Stimulated activated CD4-positive, alpha-beta T cell treated with anti-CD3 and anti-CD28 coated beads, Interleukin-1b, Interleukin-23, amount 100 ng/mL, for 1 hour (primary cell): ENCODE measurements at places on chromosomes 3 and 15.

DNA sequence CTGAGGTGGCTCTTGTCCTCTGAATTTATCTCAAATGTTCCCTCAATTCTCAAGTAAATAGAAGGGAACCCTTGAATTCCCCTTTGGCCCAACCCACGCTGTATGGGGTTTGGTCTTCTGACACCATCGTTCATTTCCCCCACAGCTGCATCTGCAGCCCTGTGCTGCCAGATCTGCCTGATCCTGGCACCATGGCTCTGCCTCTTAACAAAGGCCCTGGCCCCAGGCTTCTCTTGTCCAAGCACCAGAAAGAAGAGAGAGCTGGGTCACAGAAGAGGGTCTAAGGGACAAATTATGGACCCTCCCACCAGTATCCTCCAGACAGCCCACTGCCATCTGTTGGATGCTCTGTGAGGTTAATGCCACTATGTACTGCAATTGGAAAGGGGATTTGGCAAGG lies 1.8 kb downstream of the MAP1A start:
- no peak for DNase-seq

- no peak for DNase-seq
Observed at GRCh38 chr3:52084954-52085680, 28.7 kb upstream of the DUSP7 start.

GRCh38 chr3:188978421-188979171 lies 193.2 kb upstream of the TPRG1 start:
- DNase-seq: no peak

DNA sequence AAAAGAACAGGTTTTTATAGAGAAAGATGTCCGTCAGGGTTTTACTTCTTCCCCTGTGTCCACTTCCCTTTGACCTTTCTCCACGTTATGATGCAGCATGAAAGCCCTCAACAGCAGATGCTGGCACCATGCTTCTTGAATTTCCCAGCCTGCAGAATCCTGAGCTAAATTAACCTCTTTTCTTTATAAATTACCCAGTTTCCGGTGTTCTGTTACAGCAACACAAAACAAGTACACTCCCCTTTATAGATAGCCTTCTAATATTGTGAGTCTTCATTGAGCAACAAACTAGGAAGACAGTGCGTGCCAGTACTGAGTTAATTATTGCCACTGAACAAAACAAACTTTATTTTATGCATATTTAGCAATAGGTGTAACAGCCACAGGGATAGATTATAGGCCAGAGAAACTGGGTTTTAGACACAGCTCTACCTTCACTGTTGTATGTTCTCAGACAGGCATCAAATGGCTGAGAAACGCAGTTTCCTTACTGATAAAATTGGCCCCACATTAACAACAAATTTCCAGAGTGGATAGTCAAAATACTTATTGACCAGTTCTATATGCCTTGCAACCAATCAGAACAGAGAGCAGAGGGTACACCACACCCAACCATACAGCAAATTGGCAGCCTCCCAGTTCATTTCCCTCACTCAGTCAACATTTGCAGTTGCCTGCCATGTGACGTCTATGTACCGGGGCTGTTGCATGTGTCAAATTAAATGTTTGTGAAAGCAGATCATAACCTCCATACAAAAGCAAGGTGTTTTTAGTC lies 14.4 kb upstream of the TBL1XR1 start:
- DNase-seq: no peak

DNA sequence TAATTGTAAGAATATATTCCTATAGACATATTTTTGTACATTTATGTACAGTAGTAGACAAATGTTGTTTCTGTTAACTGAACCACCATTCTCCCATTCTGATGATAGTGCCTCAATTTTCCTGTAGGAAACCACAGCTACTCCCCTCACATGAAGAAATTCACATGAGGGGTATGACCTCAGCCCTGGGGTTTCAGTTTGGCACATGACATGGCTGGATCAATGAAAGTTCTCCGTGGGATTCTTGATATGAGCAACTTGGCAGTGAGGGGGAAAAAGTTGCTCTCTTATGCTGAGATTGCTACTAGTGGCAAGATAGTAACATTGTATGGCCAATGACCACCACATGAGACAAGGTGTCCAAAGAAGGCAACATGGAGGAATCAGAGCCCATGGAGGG lies 1090.3 kb upstream of the CFAP20DC start:
- no peak for DNase-seq

- no peak for DNase-seq
Observed at GRCh38 chr15:33182278-33182905, 12.1 kb downstream of the FMN1 start.

DNA sequence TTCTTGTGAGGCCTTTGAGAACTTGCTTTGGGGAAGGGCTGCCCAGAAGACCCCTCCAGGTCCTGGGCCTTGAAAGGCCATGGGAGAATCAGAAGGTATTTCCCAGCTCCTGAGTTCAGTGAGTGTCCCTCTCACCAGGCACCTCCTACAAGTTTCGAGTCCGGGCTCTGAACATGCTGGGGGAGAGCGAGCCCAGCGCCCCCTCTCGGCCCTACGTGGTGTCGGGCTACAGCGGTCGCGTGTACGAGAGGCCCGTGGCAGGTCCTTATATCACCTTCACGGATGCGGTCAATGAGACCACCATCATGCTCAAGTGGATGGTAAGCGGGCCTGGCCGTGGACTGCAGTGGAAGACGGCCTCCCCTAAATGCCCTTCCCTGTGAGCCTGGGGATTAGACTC lies 68.3 kb downstream of the BOC start:
- no peak for DNase-seq

DNA sequence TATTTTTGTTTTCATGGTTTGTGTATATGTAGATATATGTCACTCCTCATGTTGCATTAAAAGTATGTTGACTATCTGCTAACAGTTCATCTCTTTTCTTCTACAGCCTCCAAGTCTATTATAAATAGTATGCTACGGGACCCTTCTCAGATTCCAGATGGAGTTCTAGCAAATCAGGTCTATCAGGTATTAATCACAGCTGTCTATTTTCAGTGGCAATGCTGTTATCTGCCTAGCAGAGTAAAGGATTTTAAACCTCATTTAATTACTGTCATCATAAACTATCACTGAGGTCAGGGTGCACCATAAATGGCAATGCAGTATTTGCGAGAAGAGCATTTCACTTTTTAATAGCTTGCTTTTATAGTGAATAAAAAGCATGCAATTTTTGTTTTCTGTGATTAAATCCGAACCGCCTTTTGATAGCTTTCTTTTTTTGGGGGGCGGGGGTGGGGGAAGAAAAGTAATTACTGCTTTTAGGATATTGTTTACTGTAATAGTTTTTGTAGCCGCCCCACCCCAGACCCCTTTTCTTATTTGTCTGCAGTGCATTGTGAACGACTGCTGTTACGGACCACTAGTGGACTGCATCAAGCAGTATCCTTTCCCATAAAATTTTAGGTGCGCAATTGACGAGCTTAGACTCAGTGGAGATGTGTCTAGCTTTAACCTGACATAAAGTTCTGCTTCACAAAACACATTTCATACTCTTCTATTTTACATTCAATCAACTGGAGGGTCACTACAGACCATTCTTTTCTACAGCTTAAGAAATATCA lies 112.3 kb downstream of the CDIN1 start:
- no peak for DNase-seq

DNA sequence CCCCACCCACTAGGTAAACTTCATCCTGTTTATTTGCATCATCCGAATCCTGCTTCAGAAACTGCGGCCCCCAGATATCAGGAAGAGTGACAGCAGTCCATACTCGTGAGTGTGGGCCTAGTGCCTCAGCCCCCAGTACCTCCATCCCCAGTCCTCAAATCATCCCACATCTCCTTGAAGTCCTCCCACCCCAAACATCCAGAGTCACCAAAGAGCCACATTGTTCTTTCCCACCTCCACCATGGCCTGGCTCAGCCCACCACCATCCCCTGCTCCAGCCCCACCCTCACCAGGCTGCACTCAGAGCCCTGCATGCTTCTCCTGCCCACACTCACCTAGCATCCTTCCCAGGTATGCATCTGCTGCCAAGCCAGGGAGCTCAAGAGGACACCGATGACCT lies 29.8 kb downstream of the VIPR1 start:
- DNase-seq: no peak

GRCh38 chr3:33858131-33858530 lies 59.7 kb downstream of the PDCD6IP start:
- no peak for DNase-seq

GRCh38 chr3:177061369-177061768 lies 135.9 kb downstream of the TBL1XR1 start:
- DNase-seq: no peak

DNA sequence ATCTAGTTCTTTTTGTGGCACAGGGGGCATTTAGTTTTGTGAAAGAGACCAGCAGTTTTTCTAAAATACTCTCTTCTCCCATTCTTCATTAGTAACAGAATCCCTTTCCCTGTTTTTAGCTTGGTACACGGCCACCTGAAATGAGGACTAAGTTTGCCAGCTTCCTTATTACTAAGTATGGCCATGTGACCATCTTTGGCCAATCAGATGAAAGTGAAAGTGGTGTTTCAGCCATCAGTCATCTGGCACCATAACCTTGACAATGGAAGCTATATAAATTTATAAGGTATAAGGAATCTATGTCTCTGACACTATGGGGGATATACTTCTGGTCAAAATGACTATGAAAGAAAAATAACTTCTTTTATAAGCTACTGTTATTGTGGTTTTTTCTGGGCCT lies 570.4 kb downstream of the AGBL1 start:
- DNase-seq: no peak

DNA sequence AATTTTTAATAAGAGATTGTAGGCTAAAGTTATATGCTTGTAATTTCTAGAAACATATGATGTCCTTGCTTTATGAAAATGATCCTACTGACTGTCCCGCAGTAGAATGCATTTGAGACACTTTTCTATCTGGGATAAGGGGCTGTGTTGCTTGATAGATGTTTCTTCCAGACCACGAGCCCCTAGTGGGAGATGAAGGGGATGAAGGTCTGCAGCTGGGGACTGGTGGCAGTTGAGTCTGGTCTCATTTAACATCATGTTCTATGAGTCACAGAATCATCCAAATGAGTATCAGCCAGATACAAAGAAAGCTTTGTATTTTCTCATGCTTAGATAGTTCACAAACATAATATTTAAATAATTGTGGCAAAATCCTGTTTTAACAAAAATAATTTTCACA lies 84.3 kb upstream of the PRTG start:
- no peak for DNase-seq

DNA sequence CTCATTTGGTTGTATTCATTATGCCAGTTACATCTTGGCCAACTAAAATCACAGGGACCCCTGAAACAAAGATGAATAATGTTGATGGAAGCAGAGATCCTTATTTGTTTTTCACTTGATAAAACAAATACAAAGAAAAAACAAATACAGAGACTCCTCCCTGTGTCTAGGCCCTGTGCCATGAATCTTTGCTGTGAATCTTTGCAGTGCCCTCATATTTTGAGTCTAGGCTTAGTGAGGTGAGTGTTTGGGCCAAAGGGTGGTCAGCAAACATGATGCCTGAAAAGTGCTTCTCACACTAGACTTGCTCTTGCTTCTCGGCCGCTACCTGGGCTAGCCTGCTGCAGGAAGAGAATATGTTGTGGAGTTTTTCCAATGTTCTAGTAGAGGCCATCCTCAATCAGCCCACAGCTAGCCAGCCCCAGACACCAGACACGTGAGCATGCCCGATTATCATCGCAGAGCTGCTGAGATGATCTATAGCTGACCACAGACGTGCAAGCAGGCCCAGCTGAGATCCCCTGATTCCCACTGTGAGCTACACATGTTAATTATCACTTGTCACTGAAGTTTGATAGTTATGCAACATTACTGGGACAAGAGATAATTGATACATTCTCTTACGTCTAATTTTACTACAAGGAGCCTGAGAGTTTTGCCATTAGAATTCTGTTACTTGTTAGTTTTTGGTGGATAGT lies 191.4 kb downstream of the THRB start:
- DNase-seq: no peak

- no peak for DNase-seq
Observed at GRCh38 chr15:70049701-70050301, 47.9 kb downstream of the TLE3 start.

DNA sequence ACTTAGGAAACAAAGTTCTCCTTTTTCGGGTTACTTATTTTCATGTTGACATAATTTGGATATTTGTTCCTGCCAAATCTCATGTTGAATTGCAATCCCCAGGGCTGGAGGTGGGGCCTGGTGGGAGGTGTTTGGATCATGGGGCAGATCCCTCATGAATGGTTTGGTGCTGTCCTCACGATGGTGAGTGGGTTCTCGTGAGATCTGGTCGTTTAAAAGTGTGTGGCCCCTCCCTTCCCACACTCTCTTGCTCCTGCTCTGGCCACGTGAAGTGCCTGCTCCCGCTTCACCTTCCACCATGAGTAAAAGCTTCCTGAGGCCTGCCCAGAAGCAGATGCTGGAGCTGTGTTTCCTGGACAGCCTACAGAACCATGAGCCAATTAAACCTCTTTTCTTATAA lies 43.7 kb upstream of the MCF2L2 start:
- DNase-seq: no peak

DNA sequence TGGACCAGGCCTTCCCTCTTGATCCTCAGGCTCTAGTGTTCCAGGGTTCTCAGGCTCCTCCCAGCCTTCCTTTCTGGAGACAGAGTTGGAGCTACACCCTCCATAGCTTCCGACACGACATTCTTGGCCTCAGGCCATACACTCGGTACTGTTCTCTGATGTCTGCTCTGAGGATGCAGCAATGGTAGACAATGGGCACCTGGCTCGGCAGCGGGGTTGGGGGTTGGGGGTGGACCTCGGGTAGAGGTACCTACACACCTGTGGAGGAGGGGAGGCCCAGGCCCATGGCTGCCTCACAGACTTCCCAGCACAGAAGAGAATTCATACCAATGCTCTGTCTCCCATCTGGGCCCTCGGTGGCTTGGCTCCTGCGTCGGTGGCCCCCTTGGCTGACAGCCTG lies 21.4 kb downstream of the CCDC13 start:
- no peak for DNase-seq

DNA sequence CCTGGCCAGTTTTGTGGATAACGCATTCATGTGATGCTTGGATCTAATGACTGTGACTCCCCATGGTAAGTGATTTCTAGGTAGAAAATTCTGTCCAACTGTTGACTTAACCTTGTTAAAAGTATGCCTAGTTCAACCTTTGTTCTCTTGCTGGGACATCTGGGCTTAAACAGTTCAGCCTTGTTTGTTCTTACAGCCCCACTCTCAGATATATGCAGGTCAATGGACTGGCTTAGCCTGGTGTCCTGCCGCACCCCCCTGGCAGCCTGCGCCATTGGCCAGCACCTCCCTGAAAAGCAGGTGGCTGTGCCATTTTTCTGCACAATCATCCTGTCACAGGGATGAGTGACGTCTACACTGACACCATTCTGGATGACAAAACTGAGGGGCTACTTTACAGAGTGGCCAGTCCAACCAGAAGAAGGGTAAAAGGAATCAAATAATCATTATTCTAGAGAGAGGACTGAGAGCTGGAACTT lies 244.7 kb upstream of the ONECUT1 start:
- no peak for DNase-seq

- no peak for DNase-seq
Observed at GRCh38 chr3:126533506-126533905, 9.6 kb downstream of the CHST13 start.

GRCh38 chr3:76651784-76652183 lies 388.1 kb upstream of the ROBO2 start:
- DNase-seq: no peak
